H1 (cell line): ENCODE measurements at places on chromosomes 7 and 10. TPM values are rescaled to one million over a fixed set of nuclear protein-coding genes. Genes with fewer than 3 reads are reported as not detected.

Gene CFAP46
- total RNA-seq, result 3.1 and 4.8 TPM in 2 replicates

Gene PRKCQ
- total RNA-seq, result 21.4 and 22.6 TPM in 2 replicates

Gene MALRD1
- total RNA-seq, result 0.32 and 0.92 TPM in 2 replicates

Gene TMEM196
- 0.07 and 0.33 TPM in 2 replicates for total RNA-seq

DNA sequence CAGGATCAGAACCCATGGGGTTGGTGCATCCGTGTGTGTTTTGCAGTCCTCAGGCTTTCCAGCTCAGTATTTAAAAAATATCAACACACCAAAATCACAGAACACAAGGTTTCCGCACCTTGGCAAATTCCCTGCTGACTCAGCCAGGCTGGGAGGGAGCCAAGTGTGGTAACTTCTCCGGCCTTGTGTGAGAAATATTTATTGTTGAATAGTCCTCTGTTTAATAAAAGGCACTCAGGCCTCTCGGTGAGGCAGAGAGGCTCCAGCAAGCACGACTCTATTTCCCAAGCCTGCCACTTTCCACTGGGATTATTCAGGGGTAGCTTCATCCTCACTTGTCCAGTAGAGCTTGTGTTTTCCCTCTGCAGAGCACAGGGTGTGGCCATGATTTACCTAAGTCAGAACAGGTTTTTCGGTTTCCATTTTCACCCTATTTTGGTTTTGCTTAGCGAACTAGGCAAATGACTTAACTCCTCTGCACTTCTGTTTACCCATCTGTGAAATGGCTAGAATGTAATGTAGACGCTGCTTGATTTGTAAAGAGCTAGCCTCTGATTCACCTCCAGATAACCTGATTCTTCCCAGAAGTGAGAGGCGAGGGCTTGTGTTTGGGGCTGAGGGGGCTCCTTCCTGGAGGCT lies 13.0 kb upstream of the CHST15 start:
- no peak for DNase-seq

- no peak for DNase-seq
Observed at GRCh38 chr7:15685358-15686294, 857 bp downstream of the MEOX2 start.

GRCh38 chr10:62852961-62853702 lies 37.0 kb upstream of the EGR2 start:
- DNase-seq, result no peak

- no peak for DNase-seq
Observed at GRCh38 chr7:144787127-144787526, 48.7 kb downstream of the TPK1 start.

DNA sequence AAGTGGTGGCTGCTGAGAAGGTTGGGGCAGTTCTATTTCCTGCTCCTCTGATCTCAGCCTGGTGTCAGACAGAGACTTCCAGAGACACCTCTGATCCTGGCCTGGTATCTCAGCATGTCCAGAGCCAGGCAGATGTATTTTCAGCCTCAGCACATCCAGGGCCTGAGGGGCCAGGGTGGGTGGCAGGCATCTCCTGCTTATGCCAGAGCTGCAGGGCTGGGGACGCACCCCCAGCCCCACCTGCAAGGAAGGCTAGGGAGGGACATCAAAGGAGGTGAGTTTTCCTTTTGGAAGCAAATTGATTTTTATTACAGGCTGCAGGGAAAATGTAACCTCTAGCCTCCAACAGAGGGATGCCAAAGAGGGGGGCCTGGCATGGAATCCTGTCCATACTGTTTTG lies 36.7 kb downstream of the CFAP46 start:
- no peak for DNase-seq

DNA sequence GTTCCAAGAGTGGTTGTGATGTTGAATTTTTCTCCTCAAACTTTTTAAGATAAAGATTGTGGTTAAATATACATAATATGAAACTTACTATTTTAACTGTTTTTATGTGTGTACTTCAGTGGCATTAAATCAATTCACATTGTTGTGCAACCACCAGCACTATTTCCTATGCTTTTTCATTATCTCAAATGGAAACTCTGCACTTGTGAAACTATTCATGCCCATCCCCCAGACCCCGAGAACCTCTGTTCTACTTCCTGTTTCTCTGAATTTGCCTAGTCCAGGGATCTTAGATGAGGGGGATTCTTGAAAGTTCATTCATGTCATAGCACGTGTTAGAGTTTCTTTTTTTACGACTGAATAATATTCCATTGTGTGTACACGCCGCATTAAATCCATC lies 67.0 kb downstream of the WDR37 start:
- no peak for DNase-seq

- DNase-seq, result no peak
Observed at GRCh38 chr10:58557714-58558113, 45.0 kb downstream of the BICC1 start.

DNA sequence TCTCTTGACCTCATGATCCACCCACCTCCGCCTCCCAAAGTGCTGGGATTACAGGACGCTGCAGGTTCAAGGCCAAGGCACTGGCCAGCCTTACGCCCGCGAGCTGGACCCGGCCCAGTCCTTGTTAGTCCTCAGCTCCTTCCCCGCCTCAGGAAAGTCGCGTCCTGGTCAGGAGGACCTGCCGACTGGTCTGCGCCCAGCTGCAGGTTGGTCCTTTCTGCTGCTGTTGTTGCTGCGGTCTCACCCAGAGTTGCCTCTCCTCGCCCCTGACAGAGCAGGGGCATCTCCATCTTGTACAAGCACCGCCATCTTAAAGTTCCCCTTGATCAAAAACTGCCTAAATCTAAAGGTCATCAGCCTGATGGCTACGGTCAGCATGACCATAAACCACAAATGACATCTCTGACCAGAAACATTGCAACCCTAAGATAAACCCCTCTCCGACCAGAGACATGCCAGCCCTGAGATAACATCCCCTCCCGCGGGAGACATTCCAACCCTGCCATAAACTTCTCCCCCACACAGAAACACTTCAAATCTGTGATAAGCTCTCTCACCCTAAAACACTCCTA lies 13.9 kb upstream of the BMS1 start:
- DNase-seq, result no peak
